Bronchial epithelial cell (primary cell): ENCODE measurements at places on chromosomes 16 and 17. TPM values are rescaled to one million over a fixed set of nuclear protein-coding genes. Genes with fewer than 3 reads are reported as not detected.

HNF1B gene
- not detected in 2 replicates for total RNA-seq

TMC7 gene
- 3.1 and 5.0 TPM in 2 replicates for total RNA-seq

CTRL gene
- total RNA-seq = 0.26 TPM in 2 replicates

TMEM98 gene
- total RNA-seq = 22.4 and 32.0 TPM in 2 replicates

GPR179 gene
- total RNA-seq = under 0.01 TPM in 2 replicates

UTS2R gene
- not detected in 2 replicates for total RNA-seq
